MCF 10A (cell line): ENCODE measurements at places on chromosomes 7 and 10. TPM values are rescaled to one million over a fixed set of nuclear protein-coding genes. Genes with fewer than 3 reads are reported as not detected.

The LIPJ gene
- total RNA-seq, result not detected in 2 replicates

The LDB3 gene
- total RNA-seq, result 0.23 and 0.29 TPM in 2 replicates

GRCh38 chr10:123139521-123140163, 3.9 kb downstream of the HMX3 start:
- no peak for DNase-seq

GRCh38 chr7:31883761-31884164, 186.4 kb downstream of the PDE1C start:
- peak; percentile 79 for DNase-seq

DNA sequence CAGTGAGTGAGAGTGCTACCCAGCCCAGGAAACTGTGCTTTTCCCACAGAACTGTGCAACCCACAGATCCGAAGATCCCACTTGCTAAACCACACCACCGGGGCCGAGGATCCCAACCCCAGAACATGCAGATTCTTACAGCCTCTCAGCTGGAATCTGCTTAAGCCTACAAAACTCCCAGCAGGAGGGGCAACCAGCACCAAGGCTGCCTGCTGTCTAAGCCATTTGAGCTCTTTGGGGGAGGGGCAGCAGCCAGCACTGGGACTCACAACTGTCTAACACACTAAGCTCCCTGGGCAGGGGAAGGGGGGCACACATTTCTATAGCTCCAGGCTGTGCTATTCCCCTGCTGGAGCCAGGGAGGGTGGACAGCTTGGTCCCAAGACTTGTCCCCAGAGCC, 529.9 kb downstream of the XPNPEP1 start:
- DNase-seq, result no peak
